AML-193 (cell line): ENCODE measurements at places on chromosomes 3 and 15.

- no peak for DNase-seq
Observed at GRCh38 chr3:120765830-120766493, 23.4 kb downstream of the GTF2E1 start.

DNA sequence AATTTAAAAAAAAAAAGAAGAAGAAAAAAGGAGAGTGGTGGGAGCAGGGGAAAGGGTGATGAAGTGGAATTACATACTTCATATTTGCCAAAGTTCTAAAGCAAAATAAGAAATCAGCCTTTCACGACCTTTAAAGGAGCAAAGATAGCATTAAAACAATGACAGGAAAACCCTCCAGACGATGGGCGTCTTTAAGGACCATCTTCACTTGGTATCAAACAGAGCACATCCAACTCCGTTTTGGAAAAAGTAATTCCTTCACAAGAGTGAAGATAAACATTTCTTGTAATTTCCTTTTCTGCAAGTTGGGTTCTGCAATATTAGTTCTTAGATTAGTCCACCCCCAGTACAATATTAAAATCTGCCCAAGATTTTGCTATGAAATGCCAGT, 32.8 kb downstream of the FRMD4B start:
- no peak for DNase-seq

DNA sequence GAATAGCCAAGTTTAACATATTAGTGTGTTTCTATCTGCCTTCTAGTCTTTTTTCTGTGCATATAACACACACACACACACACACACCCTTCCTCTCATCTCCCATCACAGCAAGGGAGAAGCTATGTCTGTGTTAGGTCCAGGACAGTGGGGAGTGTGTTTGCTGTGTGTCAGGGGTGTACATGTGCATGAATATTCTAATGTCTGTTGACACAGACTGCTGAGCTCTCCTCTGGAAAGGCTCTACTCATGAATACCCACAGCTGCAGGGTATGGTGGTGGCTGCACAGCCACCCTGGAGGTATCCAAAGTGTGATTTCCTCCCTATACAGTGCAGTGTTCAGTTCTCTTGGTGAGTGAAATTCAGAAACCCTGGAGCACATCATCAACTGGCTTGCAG, 42.9 kb downstream of the ARNT2 start:
- no peak for DNase-seq

DNA sequence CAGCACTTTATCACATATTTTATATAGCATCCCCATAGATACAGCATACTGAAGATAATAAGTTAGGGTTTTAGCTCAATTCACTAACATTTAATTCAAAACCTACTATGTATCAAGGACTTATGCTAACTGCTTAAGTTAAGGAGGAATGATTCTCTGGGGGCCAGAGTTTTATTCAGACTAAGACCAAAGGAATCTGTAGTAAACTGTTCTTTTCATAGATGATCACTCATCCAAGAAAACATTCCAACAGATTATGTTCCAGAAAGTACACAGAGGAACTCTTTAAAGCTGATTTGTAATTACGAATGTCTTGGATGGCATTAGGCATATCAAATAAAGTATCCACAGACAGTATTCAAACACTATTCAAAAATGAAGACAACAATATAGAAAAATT, 226.4 kb downstream of the SCAPER start:
- DNase-seq: no peak

- no peak for DNase-seq
Observed at GRCh38 chr3:173397161-173398110, at the start of gene NLGN1. TSS of gene NLGN1 (plus strand) at chr3:173397744.

DNA sequence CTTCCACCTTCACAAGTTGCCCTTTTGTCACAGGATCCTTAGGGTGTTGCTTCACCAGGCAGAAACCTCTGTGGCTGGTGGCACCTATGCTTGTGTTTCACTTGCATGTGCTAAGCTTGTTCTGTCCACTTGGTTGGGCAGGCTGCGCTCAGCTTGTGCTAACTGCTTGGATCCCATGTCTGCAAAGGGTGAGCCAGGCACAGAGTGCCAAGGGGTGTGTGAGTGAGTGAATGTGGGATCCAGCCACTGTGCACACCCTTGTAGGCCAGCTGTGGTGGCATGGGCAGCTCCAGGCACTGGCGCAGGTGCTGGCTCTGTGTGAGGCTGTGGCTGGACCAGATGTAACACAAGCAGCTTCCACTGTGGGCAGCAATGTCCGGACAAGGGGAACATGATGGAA, 728.7 kb upstream of the ROBO1 start:
- DNase-seq: no peak

DNA sequence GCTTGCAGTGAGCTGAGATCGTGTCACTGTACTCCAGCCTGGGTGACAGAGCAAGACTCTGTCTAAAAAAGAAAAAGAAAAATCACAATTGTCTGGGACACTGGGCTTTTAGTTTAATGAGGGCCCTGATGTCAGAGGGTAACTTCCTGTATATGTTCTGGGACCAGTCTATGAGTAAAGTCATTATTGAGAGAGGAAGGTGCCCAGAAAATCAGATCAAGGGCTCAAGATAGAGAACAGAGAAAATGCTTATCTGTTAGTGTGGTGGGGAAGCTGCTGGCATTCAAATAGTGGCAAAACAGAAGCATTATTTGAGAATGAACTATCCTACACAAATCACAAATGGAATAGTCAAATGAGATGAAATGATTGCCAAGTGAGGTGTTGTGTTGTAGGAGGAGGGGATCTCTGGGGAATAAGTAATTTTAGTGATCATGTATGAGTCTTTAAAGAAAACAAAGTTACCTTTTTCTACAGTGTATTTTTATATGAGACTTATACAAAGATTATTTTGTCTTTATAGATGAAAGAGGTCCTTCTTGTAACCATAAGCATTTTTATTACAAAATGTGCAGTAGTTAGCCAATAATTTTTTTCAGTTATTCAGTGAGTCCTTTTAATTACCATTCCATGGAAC, 13.4 kb downstream of the ARIH2 start:
- no peak for DNase-seq

- peak; percentile 13 for DNase-seq
Observed at GRCh38 chr15:66941791-66942190, 123.6 kb upstream of the SMAD3 start.

GRCh38 chr3:107184375-107184774, 192.9 kb upstream of the CCDC54 start:
- DNase-seq: no peak
